Stimulated activated CD4-positive, alpha-beta T cell treated with anti-CD3 and anti-CD28 coated beads, Interleukin-1b, Interleukin-23, amount 100 ng/mL, for 4 hours (primary cell): ENCODE measurements at places on chromosomes 1 and 21.

DNA sequence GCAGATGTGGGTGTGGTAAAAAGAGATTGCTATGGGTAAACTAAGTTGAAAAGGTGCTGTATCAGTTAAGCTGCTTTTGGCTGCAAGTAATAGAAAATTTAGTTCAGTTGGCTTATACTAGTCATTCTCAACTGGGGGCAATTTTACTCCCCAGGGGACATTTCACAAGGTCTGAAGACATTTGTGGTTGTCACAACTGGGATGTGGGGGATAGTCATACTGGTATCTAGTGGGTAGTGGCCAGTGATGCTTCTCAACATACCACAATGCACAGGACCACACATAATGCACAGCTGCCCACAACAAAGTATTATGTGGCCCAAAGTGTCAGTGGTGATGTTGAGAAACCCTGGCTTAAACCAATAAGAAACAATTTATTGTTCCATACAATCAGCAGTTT lies 31.4 kb downstream of the SERTAD4 start:
- no peak for DNase-seq

- DNase-seq: no peak
These were observed 23.8 kb upstream of the COL18A1 start for GRCh38 chr21:45381036-45381787.

DNA sequence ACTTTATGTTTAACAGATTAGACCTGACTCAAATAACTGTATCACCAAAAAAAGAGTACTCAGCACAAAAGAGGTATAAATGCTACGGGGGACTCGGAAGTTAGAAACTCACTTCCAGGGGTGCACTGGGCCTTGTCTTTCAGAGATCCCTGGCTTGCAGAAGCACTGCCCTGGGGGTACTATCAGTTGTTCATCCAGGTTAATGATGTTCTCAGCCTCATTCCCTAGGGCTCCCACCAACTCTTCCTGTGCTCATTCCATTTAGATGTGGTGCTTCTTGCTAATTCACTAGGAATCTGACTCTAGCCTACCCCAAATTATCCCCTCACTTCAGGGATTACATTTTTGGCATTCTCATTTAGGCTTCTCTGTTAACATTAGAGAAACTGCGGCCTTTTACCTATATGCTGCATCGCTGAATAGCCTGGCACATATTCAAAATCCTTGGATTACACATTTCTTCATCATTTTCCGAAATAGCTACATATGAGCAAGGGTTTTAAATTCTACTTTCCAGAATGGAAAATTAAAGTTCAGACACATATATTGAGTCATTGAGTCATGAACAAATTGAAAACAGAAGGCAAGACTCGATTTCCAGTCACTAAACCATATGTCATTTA lies 338.5 kb downstream of the KCTD3 start:
- DNase-seq: no peak

DNA sequence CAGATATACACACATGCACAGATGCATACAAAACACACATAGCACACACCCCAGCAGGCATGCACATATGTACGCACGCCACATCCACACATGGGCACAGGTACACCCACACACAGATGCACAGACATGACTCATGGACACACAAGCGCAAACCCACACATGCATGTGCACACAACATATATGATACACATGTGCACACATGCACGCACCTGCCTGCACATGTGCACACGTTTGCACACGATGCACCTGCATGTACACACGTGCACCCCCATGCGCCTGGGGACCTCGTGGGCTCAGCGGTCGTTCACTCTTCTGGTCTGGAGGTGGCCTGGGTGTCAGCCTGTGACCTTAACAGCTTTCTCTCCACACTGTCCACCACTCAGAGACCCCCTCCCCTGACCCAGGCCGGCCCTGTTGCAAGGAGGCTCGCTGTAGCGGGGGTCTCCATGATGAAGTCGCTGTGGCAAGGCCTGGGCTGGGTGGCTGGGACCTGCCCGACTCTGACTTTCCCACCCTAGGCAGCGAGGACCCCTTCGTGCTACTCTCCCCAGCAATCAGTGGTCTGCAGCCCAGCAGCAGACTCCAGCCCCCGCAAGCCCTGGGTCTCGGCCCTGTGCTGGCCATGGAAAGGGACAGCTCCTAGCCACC lies 92.1 kb upstream of the TTC34 start:
- no peak for DNase-seq

- DNase-seq: no peak
These were observed 101.5 kb upstream of the TLR5 start for GRCh38 chr1:223244366-223245103.
